Kidney glomerular epithelial cell (primary cell): ENCODE measurements at places on chromosomes 7 and 10.

DNA sequence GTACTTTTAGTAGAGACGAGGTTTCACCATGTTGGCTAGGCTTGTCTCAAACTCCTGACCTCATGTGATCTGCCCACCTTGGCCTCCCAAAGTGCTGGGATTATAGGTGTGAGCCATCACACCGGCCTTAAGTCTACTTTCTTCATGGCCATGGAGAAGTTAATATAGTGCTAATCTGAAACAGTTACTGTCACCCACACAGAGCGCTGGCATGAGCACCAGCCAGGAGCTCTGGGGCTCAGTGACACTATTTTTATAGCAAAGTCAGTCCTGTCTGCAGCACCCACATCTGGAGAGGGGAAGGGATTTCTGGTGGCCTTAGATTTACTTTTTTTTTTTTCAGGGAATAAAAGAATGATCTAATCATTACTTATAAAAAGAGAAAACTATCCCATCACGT, 21.3 kb downstream of the DNAJC12 start:
- DNase-seq, result no peak

DNA sequence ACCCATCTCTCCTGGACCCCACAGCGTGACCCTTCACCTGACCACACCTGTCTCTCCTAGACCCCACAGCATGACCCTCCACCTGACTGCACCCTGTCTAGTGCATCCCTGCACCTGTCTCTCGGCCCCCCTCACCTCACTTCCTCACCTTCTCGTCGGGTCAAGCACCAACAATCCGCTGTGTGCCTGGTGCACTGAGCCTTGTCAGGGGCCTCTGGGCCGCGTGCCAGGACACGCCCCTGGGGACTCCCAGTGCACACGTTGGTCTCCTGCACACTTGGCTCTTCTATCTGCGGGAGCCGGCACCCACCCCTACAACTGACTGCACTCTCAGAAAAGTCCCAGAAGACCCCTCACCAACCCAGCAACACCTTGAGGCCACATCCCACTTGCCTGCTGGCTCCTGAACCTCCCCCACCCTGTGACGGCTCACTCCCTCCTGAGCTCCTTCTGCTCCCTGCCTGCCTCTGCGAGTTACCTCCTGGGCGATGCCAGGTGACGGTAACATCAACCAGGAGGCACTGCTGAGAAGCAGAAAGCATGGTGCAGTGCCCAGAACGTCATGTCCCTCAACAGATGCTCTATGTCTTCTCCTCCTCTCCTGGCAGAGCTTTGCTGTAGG, 147.6 kb downstream of the DIP2C start:
- DNase-seq, result no peak

- DNase-seq, result no peak
These were observed 178.0 kb downstream of the ADARB2 start for GRCh38 chr10:1559311-1559710.

GRCh38 chr7:133076142-133076541, 5.7 kb downstream of the CHCHD3 start:
- no peak for DNase-seq
